ENCODE measurements at places on chromosomes 2 and 18. TPM values are rescaled to one million over a fixed set of nuclear protein-coding genes. Genes with fewer than 3 reads are reported as not detected.

DNA sequence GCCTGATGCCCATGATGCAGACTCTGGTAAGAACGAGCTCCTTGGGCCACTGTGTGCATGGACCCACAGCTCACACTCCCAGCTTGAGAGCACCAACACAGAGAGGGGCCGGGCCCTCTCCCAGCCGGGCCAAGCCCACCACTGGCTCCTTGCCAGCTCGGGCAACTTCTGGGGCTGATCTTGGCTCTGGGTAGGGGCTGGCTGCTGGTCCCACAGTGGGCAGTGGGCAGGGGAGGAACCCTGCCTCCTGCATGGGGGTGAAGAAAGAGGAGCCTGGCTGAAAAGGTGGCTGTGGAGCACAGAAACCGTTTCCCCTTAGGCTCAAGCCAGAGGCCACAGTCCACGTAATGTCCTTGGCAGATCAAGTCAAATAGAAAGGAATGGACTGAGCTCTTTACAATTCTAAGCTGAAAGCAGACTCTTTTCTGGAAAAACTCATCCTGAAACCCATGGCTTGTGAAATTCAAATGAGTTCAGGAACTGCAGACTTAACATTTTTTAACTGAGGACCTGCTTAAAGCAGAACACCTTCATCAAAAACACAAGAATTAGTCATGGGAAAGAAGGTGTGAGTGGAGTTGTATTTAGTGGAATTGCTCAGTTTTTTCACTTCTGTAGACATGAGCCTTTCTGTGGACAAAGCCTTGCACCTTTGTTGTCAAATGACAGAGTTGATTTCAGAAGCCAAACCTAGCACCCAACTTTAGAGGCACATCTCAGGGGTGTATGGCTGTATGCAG is 104.9 kb downstream of the STPG4 start:
- no peak overlapping the region for H3K27ac ChIP-seq
- no peak for DNase-seq
- H3K4me3 ChIP-seq, result no peak overlapping the region

The FBXO48 gene
- 0.46 TPM for total RNA-seq

DNA sequence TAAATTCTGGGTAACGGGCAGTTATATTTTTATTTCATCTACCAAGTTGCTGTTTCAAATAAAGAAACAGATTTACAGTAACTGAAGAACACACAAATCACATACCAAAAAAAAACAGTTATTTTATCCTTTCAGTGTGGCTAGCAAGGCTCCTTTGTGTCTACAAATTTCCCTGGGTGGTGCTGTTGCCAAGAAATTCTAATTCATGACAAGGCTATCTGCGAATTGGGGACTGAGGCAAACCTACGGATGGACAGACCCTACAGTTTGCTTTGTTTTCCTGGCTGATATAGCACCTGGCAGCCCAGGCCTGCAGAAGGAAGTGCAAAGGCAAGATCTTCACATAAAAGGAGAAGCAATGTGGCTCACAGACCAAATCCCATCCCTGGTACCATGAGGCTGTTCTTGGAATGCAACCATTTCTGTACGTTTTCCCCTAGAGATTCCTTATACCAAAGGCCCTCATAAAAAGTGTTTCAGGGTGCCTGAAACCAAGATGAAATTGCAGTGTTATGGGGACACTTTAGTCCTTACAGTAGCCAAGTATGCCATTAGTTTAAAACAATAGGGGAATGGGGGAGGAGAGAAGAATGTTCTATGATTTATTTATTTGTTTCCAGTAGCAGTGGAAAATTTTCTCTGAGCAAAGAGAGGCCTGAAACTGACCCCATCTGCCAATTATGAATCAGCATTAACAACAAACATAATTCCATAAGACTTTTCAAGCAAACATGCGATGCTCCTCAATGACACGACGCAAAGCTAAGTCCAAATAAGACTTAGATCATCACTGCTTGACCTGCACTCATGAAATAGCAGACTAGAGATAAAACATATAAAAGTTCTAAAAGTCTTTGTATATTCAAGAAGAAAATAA is 4.3 kb downstream of the KLF7 start:
- H3K4me1 ChIP-seq, result peaks cover 6% of the 10 kb centered on the region

The ADRA2B gene
- 61.8 TPM for total RNA-seq

DNA sequence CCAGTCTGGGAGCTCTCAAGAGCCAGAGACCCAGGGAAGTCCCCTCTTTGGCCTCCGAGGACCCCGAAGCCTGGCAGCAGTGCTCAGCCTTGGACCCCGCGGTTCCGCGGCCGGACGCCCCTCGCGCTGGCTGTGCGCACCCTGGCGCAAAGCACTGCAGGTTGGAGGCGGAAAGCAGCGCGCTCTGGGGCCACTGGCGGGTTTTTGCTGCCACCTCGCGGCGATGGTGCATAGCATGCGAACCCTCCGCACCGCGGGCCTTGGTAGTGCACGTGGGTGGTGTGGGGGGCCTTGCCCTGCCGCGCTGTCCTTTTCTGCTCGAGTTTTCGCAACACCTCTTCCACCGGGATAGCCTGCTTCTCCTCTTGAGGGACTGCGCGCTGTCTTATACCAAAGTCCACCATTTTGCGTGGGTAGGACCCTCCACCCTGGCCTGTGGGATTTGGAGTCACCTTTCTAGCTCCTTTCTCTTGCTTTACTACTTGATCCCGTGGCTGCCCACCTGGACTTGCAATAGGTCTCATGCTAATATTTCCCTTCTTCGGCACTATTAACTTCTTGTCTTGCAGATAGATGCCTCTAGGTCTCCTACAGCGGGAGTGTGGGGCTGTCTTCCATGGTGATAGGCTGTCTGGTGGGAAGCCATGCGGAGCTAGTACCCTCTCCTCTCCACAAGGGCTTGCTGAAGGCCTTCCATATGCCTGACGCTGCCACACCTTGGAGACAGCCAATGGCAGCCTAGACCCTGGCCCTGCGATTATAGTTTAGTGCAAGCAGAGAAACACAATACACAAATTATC is 14.3 kb downstream of the SIX3 start:
- H3K4me1 ChIP-seq, result no peaks in the 10 kb centered on the region
- H3K4me3 ChIP-seq, result peak overlapping the region; percentile 13
- peaks cover 100% of the 10 kb centered on the region for H3K27me3 ChIP-seq
- DNase-seq, result peak; percentile 72

The REG3G gene
- not detected for total RNA-seq

DNA sequence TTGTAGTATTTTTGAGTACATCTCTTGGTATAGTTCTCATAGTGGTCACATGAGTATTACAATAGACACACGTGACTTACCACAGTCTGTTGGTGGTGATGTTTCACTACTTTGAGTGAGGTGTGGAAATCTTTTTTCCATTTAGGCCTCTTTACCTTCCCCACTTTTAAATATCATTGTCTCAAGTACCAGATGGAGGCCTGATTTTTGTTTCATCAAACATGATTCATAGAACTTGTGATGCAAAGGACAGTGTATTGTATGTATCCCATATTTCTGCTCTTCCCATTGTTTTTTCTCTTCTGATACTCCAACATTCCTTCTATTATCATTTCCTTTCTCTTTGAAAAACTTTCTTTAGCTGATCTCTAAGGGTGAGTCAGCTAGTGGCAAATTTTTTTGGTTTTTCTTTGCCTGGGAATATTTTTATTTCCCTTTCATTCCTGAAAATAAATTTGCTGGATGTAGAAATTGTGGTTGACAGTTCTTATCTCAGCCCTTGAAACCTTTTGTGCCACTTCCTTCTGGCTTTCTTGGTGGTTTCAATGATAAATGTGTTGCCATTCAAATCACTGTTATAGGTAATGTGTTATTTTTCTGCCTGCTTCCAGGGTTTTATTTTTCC is 32.8 kb downstream of the RFX8 start:
- peaks cover 15% of the 10 kb centered on the region for H3K4me1 ChIP-seq
- peak; percentile 75 for DNase-seq
- no peak overlapping the region for H3K4me3 ChIP-seq
- H3K36me3 ChIP-seq, result no peaks in the 10 kb centered on the region
- no peaks in the 10 kb centered on the region for H3K27me3 ChIP-seq

DNA sequence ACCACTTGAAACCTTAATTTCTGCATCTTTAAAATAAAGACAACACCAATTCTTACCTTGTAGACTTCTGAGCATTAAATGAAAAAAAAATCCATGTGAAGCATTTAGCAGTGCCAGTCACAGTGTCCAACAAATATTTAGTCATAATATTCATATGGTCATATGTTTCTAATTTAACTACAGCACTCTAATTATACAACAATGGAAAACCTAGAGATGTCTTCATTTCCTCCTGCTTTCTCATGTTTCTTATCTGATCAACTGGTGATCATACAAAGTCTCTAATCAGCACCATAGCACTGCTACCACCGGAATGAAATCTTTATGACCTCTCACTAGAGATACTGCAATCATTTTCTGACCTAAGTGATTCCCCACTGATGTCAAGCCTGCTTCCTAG is 10.2 kb upstream of the SCN3A start:
- no peaks in the 10 kb centered on the region for H3K27me3 ChIP-seq
- no peak overlapping the region for H3K4me3 ChIP-seq
- no peaks in the 10 kb centered on the region for H3K4me1 ChIP-seq
- no peaks in the 10 kb centered on the region for H3K36me3 ChIP-seq

DNA sequence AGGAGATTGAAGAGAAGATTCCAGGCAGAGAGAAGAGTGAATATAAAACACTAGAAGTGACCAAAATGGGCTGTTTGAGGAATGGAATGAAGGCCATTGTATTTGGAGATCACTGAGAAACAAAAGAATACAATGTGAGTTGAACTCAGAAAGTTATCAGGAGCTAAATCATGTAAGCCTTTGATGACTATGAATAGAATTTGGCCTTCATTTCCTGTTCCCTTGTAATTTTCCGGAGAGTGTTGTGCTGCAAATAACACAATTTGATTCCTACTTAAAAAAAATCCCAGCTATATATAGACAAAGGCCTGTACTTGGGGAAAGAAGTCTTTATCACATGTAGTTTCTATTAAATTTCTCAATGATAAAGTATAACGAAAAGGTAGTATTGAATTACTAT is 33.7 kb upstream of the KYNU start:
- H3K27me3 ChIP-seq, result no peaks in the 10 kb centered on the region
- H3K4me3 ChIP-seq, result no peak overlapping the region
- H3K36me3 ChIP-seq, result no peaks in the 10 kb centered on the region
- DNase-seq, result no peak

The PSMA8 gene
- not detected for total RNA-seq

DNA sequence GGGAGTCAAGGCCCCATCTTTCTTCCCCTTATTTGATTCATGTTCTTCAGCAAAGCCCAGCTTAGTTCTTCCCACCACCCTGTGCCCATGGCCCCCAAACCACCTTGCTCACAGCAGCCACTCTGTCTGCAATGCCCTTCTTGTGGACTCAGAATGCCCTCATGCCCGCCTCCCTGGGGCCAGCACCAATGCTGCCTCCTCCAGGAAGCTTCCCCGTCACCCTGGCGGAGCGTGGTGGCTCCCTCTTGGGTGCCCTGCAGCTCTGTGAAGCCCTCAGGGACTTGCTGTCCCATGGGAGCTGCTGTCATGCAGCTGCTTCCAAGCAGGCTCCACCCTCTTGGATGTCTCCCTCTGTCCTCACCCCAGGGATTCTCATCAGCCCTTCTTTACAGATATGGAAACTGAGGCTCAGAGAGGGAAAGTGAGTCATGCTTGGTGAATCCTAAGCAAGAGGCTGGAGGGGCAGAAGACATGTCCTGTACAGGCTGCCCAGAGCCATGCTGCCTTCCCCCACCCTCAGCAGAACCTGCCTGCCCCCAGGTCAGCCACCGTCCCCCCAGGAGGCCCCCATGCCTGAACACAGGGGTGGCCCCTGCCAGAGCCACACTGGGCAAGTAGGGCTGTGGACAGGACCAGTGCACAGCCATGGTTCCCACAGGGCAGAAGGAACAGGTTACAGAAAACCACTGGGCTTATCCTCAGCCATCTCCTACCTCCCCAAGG is 11.8 kb upstream of the DUSP2 start:
- peaks cover 11% of the 10 kb centered on the region for H3K27me3 ChIP-seq
- H3K4me3 ChIP-seq, result no peak overlapping the region
- DNase-seq, result no peak
- H3K4me1 ChIP-seq, result no peaks in the 10 kb centered on the region
- no peaks in the 10 kb centered on the region for H3K36me3 ChIP-seq

The ANKRD62 gene
- not detected for total RNA-seq

DNA sequence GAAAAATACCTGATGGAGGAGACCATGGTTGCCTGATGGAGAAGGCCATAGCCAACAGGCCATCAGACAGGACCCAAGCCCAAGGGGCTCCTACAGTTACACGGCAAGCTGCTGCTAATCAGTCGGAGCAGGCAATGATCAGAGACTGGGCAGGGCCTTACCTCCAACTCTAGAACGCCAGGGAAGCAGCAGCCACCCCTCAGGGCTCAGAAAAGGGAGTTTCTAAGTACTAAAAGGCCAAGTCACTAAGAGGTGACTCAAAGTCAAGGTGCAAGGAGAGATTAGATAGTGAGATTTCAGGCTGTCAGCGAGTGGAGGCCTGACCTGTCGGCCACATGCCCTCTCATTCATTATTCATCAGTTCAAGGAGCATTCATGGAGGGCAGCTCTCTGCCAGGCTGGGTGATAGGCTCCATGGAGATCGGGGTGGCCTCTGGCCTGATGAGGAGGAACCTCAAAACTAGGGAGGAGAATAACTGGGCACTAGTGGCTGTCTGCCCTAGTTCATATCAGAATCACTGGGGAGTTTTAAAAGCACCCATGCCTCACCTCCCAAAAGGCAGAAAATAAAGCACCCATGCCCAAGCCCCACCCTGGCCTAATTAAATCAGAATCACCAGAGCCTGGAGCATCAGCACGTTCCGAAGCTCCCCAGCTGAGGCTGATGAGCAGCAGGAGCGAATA is 3.6 kb downstream of the VIL1 start:
- H3K27me3 ChIP-seq, result no peaks in the 10 kb centered on the region
- DNase-seq, result no peak
- H3K36me3 ChIP-seq, result no peaks in the 10 kb centered on the region
- H3K27ac ChIP-seq, result no peak overlapping the region
- no peak overlapping the region for H3K4me3 ChIP-seq
- H3K4me1 ChIP-seq, result peaks cover 12% of the 10 kb centered on the region

DNA sequence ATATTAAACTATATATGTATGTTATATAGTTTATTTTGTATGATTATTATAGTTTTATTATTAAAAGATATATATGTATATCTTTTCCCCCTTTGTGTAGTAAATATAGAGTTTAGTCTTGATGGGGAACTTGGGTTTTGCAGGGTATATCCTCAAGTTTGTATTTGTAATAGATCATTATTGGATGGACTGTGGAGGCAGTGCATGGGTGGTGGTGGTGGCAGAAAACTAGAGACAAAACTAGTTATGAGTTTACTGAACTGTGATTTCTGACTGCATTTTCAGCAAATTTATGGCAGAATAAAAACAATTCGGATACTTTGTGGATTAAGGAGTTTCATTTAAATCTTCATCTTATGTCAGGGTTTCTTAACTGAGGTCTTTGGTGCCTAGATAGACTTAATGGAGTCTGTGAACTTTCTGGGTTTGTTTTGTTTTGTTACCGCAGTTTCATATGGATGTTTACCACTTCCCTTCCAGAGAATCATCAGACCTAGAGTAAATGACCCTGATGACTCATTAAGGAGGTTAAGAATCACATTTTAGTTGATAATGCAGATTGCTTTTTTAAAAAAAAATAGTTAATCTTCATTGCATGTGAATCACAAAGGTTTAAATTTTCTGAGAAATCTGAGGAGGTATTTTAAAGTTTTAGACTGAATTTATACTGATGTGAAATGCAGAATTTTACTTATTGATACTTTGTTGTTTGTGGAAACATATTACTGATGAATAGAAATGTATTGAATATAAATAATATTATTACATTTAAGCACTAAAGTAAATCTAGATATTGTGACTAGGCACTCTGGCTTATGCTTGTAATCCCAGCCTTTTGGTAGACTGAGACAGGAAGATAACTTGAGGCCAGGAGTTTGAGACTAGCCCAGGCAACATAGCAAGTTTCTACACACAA is 14.5 kb downstream of the EPC2 start:
- no peaks in the 10 kb centered on the region for H3K36me3 ChIP-seq
- no peak overlapping the region for H3K4me3 ChIP-seq
- H3K27ac ChIP-seq, result no peak overlapping the region
- H3K4me1 ChIP-seq, result peaks cover 6% of the 10 kb centered on the region
- DNase-seq, result no peak

The EPC2 gene
- 12.1 TPM for total RNA-seq

The RESP18 gene
- total RNA-seq, result not detected
